Bladder microvascular endothelial cell (primary cell): ENCODE measurements at places on chromosomes 1 and 21. TPM values are rescaled to one million over a fixed set of nuclear protein-coding genes. Genes with fewer than 3 reads are reported as not detected.

Gene EEIG2
- total RNA-seq = 1.1 and 1.9 TPM in 2 replicates

Gene NMNAT2
- total RNA-seq = 0.32 and 0.82 TPM in 2 replicates

Gene CFAP141
- not detected in 2 replicates for total RNA-seq

Gene SHISAL2A
- total RNA-seq = not detected in 2 replicates

Gene TMEM51
- 5.2 and 9.9 TPM in 2 replicates for total RNA-seq

Gene KCNN3
- total RNA-seq = 0.16 and 1.5 TPM in 2 replicates

Gene S100A11
- 16.2 and 19.0 TPM in 2 replicates for total RNA-seq
